CMK (cell line): ENCODE measurements at places on chromosomes 5 and 9.

- DNase-seq = no peak
These were observed 23.1 kb upstream of the SHB start for GRCh38 chr9:38092200-38092524.

- DNase-seq = no peak
These were observed 26.0 kb downstream of the BICD2 start for GRCh38 chr9:92738661-92739081.

GRCh38 chr9:89655990-89656657, 51.3 kb downstream of the GADD45G start:
- no peak for DNase-seq

DNA sequence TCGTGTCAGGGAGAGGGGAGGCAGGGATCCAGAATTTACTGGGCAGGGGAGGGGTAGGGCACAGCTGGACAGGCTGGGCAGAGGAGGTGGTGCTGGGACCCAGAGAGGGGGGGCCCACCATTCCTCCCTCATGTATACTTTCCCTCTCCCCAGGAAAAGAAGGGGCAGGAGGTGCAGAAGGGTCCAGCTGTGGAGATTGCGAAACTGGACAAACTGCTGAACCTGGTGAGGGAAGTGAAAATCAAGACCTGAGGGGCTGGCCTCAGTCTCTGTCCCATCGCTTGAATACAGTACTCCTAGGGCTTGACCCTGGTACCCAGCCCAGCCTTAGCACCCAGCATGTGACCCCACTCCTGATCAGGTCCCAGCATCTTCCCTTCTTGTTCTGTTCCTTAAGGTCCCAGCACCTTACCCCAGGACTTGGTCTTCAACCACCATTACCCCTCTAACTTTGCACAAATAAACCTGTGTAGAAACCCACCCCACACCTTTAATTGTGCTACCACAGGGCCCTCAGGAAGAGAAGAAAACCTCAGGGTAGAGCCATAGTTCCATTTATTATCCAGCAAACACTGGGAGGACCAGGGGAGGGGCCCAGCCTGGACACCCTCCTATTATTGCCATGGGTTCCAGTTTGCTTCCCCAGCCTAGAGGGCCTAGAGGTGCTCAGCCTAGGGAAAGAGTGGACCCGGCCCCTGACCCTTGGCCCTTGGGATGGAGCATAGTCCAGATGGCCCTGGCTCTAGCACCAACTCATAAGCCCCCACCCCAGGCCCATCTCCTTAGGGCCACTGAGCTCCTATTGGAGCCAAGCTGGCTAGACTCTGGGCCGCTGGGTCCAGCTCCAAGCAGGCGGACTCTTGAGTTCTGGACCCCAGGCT, 2.0 kb downstream of the ENHO start:
- no peak for DNase-seq

DNA sequence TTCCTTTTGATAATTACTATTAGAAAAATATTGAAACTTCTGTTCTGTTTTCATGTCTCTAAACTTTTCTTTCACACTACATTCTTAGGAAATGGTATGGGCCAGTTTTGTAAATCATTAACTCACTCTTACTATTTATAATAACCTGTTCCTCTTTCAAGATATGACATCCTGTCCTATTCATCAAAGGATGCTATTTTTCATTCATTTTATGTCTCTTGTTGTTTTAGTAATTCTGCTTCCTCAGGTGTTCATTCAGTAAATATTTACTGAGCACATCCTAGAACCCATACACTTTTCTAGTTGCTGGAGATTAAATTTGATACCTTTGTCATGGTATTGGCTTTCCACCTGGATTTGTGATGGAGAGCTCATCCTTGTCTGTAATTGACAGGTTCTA, 58.0 kb downstream of the GDA start:
- DNase-seq = no peak

GRCh38 chr5:143207058-143207457, 196.4 kb downstream of the NR3C1 start:
- no peak for DNase-seq

DNA sequence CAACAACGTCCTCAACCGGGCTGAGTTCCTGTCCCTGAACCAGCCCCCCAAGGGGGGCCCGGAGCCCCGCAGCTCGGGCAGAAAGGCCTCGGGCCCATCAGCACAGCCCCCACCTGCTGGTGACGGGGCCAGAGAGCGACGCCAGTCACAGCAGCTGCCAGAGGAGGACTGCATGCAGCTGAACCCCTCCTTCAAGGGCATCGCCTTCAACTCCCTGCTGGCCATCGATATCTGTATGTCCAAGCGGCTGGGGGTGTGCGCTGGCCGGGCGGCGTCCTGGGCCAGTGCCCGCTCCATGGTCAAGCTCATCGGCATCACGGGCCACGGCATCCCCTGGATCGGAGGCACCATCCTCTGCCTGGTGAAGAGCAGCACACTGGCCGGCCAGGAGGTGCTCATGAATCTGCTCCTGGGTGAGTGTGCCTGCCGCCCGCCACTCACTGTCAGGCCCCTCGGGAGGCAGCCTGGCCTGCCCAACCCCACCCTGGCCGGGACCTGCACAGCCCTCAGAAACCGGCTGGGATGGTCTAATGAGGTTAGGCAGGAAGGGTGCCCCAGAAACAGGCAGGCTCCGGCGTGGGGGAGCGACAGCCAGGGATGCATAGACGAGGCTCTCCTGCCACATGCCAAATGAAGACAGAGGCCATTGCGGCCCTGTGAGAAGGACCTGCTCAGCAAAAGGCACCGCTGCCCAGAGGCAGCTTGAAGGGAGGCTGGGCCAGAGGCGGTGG, 678 bp downstream of the PLPP7 start:
- no peak for DNase-seq

DNA sequence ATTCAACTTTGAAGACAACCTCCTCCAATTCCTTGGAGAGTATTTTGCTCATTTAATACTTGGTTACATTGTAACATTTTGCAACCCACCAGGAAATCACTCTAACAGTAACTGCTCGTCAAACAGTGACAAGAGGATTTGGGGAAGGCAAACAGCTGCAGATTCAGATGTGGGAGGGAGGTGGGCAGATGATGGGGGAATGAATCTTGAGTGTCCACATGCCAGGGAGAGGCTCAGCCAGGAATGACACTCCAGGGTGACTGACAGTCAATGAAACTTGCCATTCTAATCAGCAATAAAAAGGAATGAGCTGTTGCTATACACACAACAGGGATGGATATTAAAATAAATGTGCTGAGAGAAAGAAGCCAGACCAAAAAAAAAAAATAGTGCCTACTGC, 97.7 kb upstream of the ANKRD55 start:
- no peak for DNase-seq

- no peak for DNase-seq
These were observed 41.7 kb downstream of the RXRA start for GRCh38 chr9:134367791-134368490.

DNA sequence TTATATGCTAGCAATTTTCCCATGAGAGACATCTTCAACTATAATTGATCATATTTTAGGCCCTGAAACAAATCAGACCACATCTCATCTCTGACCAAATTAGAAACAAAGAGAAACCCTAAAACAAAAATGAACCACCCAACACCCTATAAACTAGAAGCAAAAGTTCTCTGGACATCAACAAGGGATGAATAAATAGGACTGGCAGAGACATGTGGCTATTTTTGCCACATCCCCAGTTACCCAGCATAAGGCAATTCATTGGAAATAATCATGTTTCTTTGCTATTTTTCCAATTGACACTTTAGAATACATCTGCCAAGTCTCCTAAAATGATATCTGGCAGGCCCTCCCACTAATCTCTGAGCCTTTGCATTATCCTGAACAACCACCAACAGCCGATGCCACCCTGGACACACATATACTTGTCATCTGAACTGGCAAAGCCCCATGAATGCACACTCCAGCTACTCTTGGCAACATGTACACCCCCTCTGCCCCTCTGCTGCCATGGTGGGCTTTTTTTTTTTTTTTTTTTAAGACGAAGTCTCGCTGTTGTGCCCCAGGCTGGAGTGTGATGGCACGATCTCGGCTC, 53.5 kb upstream of the EQTN start:
- DNase-seq = no peak

GRCh38 chr5:133348406-133348805, 263.9 kb downstream of the FSTL4 start:
- DNase-seq = no peak

GRCh38 chr5:173443971-173444370, 115.8 kb upstream of the STC2 start:
- DNase-seq = no peak

- no peak for DNase-seq
These were observed 84.7 kb upstream of the SLCO6A1 start for GRCh38 chr5:102583276-102584124.

GRCh38 chr9:98314381-98315066, 59.1 kb upstream of the TBC1D2 start:
- no peak for DNase-seq

GRCh38 chr9:95641586-95641985, 124.8 kb upstream of the PTCH1 start:
- no peak for DNase-seq

DNA sequence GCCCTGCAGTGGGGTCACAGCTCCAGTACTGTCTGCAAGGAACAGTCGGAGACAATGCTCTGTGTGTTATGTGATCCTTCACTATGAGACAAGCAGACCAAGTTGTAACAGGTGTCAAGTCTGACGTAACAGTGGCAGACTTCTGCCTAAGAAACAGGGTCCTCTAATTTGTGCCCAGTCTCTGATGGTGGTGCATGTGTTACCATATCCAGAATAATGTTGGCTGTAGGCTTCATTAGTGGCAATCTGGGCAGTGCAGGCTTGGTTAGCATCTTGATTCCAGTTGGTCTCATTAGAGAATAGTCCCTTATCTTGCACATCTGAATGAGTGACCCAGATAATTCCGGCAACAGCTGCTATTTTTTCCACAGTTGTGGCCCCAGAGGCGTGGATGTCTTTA, 33.8 kb downstream of the ZNF131 start:
- DNase-seq = no peak

- no peak for DNase-seq
These were observed 90.7 kb downstream of the PTCH1 start for GRCh38 chr9:95425910-95426551.

DNA sequence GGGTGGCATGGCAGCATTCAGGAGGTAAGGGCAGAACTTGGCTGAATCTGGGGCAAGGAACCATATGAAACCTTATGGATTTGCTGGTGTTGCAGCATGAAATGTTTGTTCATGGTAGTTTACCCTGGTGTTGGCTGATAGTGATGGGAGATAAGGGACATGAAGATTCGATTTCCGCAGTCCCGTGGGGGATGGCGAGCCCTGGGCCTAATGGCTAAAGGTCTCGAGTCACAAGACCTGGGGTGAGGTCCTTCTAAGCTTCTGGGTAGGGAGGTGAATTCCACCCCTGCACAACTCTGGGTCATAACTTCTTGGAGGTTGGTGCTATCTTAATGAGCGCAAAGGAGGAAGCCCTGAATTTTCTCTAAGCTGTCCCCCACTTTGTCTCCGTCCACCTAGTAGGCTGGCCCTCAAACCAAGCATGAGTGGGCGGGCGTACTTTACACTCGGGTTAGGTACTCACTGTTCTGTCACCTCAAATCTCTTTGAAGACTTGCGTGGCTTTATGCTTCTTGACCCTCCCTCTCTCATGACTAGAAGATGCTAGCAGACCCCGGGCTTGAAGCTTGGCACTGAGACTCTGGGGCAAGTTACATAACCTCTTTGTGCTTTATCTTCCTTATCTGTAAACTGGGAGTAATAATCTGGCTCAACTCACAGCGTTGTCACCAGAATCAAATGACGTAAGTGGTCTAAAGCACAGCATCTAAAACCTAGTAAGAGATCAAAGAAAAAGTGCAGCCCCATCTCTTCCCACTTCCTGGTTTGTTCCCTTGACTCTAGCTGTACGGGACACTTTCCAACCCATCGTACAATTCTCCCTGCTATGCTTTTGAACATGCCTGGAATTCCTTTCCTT, 72.5 kb downstream of the BASP1 start:
- DNase-seq = no peak

GRCh38 chr5:1772634-1773033, 27.0 kb downstream of the MRPL36 start:
- no peak for DNase-seq

DNA sequence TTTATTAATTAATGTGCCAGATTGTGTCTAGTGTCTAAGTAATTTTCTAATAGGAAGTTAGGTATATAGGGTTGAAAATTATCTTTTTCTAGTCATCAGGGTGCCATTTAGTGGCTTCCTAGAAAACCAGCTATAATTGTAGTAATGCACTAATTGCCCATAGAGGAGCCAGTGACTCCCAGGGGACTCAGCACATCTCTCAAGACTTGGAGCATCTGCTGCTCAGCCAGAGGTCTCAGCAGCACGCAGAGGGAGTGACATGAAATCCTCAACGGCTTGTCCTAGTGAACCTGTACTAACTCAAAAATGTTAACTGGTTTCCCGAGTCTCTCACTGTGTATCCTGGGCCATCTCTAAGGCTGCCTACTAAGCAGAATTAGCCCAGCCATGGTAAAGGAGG, 78.2 kb upstream of the MAN2A1 start:
- no peak for DNase-seq

DNA sequence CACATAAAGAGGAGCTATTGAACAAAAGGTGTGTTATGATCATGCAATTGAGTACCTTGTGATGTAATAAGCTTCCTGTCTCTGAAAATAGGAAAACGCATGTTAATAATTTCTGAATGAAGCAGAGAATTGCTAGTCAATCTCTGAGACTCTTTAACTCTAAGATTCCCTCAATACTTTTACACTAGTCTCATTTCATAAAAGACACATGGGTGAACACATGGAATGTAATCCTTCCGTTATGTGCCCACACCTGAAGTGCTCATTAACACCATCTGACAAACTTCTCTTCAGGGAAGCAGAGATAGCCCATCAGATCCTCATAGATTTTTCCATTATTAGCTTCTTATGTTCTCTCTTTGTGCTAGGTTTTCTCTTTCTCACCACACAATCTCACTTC, 182.4 kb downstream of the TLR4 start:
- DNase-seq = no peak

DNA sequence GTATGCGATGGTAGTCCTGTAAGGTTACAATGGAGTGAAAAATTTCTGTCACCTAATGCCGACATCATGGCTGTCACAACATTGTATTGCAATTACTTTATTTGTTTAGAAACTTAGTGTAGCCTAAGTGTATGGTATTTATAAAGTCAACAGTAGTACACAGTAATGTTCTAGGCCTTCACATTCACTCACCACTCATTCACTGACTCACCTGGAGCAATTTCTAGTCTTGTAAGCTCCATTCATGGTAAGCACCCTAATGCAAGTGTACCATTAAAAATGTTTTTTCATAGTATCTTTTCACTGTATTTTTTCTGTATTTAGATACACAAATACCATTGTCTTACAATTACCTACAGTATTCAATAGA, 58.5 kb downstream of the ATP10B start:
- no peak for DNase-seq

DNA sequence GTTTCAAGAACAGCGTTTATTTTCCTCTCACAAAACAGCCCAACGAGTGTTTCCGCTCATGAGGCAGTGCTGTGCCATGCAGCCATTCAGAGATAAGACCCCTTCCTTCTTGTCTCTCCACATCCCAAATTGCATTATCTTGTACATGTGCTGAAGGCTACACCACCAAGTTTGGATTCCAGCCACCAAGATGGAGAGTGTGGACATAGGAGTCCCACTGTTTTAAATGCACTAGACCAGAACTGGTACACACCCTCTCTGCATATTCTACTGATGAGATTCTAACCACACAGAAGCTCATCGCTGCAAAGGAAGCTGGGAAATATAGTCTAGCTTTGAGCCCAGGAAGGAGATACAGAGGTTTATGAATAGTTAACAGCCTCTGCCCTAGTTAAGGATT, 509.4 kb downstream of the NFIB start:
- no peak for DNase-seq

- DNase-seq = no peak
These were observed 142.4 kb upstream of the IRX4 start for GRCh38 chr5:2024986-2025721.

GRCh38 chr5:3194271-3194670, 401.4 kb upstream of the IRX1 start:
- no peak for DNase-seq

GRCh38 chr5:151570512-151571269, 20.4 kb downstream of the FAT2 start:
- DNase-seq = no peak
